Stimulated activated CD8-positive, alpha-beta memory T cell treated with anti-CD3 and anti-CD28 coated beads, Interleukin-15, amount 100 ng/mL, for 48 hours (primary cell): ENCODE measurements at places on chromosomes 4 and X.

DNA sequence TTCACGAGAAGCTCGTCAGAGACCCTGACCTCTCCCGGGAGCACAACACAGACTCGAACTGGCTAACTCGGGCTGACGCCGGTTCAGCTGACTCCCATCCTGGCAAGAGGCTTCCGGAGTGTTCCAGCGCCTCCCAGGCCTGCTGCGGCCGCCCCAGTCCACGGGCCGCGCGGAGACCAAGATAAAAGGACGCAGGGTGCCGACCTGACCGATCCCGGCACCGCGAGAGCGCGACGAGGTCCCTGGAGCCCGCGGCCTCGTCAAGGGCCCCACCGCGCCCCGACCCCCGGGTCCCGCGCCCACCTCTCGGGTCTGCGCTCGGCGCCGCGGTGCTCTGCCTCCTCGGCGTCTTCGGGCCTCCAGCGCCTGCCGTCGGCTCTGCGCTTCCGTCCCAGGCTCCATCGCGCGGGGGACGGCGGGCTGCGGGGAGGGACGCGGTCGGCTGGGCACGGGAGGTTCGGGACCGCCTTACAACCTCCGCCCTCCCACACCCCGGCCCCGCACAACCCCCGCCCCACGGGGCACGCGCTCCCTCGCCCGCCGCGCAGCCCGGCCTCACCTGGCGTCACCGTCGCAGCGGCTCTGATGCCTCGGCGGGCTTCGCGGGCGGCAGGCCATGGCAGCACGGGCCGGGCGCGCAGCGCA, 426 bp downstream of the SLBP start:
- DNase-seq = no peak

DNA sequence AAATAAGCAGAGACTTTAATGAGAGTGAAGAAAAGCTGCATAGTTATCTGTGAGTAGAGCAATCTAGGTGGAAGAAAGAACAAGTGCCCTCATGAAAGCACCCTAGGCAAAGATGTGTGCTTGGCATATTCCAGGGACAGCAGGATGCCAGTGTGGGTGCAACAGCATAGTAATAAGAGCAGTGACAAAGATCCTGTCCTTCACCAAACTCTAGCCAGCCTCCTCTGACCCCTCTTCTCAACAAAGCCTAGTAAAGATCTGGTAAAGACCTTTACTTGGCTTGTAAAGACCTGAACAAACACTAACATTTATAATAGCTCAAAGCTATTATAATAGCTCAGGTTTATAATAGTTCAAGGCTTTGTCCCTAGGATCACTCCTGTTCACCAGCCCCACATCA, 735.4 kb downstream of the PCDH7 start:
- no peak for DNase-seq

GRCh38 chrX:10015723-10016518, 48.8 kb downstream of the CLDN34 start:
- DNase-seq = no peak

DNA sequence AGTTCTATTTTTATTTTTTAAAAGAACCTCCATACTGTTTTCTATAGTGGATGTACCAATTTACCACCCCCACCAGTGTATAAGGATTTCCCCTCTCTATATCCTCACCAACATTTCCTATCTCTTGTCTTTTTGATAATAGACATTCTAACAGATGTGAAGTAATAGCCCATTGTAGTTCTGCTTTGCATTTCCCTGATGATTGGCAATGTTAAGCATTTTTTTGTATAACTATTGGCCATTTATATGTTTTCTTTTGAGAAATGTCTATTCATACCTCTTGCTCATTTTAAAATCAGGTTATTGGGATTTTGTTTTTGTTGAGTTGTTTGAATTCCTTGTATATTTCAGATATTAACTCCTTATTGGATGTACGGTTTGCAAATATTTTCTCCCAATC, 251.1 kb upstream of the HTR2C start:
- no peak for DNase-seq

DNA sequence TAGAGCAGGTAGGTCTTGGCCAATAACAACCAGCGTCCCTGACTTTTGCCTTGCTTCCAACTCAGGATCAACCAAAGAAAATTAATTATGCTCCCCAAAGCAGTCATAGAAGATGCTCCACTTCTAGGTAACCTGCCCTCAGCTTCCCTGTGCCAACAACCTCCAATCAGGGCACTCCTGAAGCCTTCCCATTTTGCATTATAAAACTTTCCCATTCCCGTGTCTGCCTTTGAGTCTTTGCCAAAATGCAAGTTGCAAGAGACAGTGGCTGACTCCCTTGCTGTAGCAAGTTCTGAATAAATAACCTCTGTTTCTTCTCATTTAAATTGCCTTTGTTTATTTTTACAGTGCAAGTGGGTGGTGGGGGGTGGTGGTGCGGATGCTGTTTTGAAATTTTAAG, 418.0 kb downstream of the PACRGL start:
- DNase-seq = no peak

DNA sequence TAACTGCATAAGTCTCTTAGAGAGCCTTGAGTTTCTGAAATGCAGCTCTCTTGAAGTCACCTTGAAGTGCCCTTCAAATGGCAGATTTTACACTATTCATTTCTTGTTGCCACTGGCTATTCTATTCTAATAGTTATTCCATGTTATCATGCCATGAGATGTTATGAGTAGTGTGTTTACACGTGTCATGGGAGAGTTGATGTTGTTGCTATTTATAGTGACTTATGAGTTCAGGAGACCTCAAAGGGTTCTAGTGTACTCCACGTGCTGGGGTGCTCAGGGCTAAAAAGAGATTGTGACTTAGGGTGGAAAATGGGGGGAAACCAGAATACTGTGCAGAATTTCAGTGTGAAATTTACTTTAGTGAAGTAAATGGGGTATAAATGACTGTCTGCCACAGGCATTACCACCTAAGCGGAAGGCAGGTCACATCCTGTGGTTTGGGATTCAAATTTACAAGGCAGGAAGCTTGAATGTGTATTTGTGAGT, 77.1 kb upstream of the SLC4A4 start:
- no peak for DNase-seq

DNA sequence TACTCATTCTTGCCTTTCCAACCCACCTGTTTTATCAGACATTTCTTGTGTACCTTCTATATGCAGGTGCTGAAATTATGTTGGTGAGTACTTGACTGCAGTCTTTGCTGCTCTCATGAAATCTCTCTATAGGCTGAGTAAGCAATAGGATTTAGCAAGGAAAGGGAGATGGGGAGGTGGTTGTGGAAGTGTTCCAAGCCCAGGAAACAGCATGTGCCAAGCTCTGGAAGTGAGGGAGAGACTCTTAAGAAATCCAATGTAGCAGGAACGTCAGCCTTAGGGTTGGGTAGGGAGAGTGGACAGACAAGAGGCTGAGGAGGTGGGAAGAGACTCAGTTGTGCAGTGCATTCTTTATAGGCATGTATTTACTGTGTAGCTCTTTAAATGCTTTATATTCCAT, 5.6 kb downstream of the SEPTIN11 start:
- DNase-seq = no peak

DNA sequence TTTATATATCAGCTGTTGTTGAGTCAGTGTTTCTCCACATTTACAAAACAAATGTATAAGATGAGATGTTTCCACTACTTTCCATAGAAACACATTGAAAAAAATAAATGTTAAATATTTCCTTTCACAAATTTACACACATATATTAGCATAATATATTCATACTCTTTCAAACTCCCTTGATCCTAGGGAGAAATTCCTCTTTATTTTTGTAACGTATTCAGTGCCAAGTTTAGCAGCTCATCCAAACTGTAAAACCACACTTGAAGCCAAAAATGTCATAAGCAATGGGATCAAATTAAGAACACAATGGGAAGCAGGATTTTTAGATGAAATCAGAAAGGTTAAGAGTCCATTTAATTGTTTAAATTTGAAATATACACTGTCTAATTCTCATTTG, 381.1 kb upstream of the MAD2L1 start:
- no peak for DNase-seq

- DNase-seq = no peak
Measured at GRCh38 chr4:74768857-74769525, 25.3 kb downstream of the BTC start.

DNA sequence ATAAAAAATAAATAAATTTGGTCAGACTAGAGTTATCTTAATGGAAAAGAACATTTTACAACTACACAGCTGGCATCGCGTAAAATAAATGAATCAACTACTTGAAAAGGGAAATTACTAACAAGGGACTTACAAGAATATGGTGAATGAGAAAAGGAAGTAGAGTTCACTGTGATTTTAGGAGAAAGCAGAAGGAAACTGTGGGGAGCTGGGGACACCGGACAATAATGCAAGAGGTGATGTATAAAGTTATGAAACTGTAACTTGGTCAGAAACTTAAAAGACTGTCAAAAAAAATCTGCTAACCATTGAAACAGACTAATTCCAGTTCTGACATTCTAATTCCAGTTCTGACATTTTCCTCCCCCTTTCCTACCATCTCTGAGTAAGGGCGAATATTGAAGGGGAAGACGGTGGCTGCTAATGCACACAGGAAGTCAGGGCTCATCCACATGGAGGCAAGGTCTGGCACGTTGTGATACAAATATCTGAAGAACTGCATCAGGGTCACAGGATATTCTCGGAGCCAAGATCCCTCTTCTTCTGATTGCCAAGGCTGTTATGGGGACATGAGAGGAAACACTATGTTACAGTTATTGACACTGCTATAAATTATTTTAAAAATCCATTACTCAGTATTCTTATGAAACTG, 170.5 kb downstream of the CDS1 start:
- no peak for DNase-seq

- no peak for DNase-seq
Measured at GRCh38 chrX:9249051-9249846, 215.3 kb upstream of the FAM9B start.

GRCh38 chrX:5145957-5146356, 1082.7 kb downstream of the NLGN4X start:
- DNase-seq = no peak

GRCh38 chrX:109485470-109486340, 3.8 kb upstream of the GUCY2F start:
- DNase-seq = peak; percentile 7

DNA sequence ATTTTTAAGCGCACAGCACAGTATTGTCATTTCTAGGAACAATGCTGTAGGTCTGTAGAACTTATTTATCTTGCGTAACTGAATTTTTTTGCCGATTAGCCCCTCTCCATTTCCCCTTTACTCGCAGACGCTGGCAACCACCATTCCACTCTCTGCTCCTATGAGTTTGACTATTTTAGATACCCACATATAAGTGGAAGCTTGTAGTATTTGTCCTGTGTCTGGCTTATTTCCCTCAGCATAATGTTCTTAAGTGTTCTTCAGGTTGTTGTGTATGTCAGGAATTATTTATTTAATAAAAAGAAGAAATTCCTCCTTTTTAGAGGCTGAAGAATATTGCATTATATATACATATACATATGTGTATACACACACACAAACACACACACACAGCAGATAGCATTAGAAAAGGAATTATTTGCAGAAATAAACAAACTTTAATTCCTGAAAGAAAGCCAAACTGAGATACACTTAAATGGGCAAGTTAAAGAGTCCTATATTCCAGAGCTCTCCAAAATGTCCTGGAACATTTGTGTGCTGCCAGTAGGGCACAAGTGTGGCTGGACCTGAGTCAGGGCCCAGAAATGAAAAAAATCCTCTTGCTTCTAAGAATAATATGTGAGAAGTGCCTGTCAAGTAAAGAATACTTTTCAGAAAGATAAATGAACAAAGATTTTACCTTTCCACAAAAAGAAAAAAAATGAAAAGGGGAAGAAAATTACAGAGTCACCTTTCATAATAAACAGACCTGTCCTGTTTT, 4.5 kb upstream of the ZNF330 start:
- no peak for DNase-seq

GRCh38 chrX:105870445-105870844, 48.1 kb downstream of the NRK start:
- DNase-seq = no peak

GRCh38 chr4:78166622-78167021, 109.5 kb downstream of the FRAS1 start:
- no peak for DNase-seq
